Stimulated activated CD4-positive, alpha-beta T cell treated with anti-CD3 and anti-CD28 coated beads, Interleukin-15, amount 100 ng/mL, for 1 hour (primary cell): ENCODE measurements at places on chromosomes 5 and 9.

DNA sequence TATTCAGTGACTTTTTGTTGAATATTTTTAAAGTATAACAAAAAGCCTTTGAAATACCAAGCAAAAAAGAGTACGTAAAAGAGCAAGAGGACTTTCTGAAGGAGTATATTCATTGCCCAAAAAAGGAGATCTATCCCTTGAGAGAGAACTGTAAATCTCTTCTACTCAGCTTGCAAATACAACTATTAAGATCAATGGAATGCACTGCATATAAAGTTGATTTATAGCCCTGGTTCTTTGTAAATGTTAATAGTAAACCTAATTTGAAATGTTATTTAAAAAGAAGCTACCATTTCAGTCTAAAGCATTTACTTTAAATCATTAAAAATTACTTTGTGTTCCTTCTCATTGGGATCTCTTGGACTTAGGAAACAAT is 168.1 kb downstream of the PDE4D start:
- DNase-seq: no peak

- no peak for DNase-seq
Measured at GRCh38 chr5:936149-937144, 43.8 kb downstream of the TRIP13 start.

- DNase-seq: no peak
Measured at GRCh38 chr5:11595045-11595444, 309.2 kb downstream of the CTNND2 start.

GRCh38 chr5:132557478-132558172 is 848 bp downstream of the RAD50 start:
- DNase-seq: peak; percentile 11

GRCh38 chr9:132982458-132982857 is 4.0 kb downstream of the GFI1B start:
- no peak for DNase-seq

- DNase-seq: no peak
Measured at GRCh38 chr5:95768731-95769130, 37.6 kb downstream of the RHOBTB3 start.

DNA sequence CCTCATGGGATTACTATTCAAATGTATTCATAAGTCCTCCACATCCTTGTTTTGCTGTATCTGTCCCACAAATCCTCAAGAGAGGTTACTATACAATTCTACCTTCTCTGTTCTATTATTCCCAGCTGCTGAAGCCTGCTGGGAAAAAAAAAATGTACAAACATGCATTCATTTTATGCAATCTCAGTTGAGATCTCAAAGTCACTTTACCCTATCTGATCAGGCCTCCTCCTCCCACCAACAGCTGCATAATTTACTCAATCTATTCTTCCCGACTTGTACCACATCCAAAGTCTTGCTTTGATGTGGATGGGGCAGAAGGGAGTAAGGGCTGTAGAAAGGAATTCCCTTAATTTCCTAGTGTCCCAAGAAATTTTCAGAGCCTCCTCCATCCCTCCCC is 28.6 kb downstream of the PSIP1 start:
- DNase-seq: no peak

DNA sequence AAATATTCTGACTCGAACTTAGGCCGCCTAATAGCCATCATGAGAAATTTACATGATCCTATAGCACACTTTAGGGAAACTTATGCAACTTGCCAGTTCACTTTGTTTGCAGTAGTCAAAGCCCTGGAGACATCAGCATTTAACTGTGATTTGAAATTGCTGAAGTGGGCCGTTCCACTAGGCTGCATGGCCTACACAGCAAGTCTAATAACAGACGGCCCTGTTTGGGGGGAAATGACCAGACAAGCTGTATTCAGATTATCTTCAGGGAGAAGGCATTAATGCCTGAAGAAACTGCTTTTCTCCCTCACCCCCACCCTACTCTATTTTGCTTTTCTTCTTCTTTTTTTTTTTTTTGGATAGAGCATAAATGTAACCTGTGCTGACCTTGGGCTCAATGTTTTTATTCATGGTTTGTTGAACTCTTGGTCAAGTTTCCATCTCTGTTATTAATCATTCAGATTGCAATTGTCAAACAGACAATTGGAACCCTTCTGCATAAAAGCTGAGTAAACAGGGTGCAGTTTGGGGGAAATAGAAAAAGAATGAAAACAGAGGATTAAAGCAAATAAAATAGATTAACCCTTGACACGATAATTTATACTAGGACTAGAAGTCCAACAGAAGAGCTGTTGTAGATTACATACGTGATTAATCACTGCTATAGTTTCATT is 1928.2 kb upstream of the WWC1 start:
- DNase-seq: no peak

- no peak for DNase-seq
Measured at GRCh38 chr5:150442699-150443080, 6.8 kb downstream of the RPS14 start.

GRCh38 chr5:150295741-150296486 is 6.3 kb upstream of the CAMK2A start:
- no peak for DNase-seq

GRCh38 chr5:179558932-179559283 is 8.6 kb downstream of the RUFY1 start:
- no peak for DNase-seq

GRCh38 chr9:96719921-96720320 is 58.0 kb downstream of the ZNF510 start:
- DNase-seq: no peak

- no peak for DNase-seq
Measured at GRCh38 chr9:124210697-124211096, 47.1 kb upstream of the NEK6 start.

- no peak for DNase-seq
Measured at GRCh38 chr5:32710550-32711361, at the start of gene NPR3. TSS of gene NPR3 (plus strand) at chr5:32711321. CDS start at chr5:32711777, 456 bp downstream.

GRCh38 chr9:88289532-88289931 is 98.7 kb upstream of the SPIN1 start:
- DNase-seq: no peak

- no peak for DNase-seq
Measured at GRCh38 chr9:110847671-110848070, 179.1 kb downstream of the MUSK start.

DNA sequence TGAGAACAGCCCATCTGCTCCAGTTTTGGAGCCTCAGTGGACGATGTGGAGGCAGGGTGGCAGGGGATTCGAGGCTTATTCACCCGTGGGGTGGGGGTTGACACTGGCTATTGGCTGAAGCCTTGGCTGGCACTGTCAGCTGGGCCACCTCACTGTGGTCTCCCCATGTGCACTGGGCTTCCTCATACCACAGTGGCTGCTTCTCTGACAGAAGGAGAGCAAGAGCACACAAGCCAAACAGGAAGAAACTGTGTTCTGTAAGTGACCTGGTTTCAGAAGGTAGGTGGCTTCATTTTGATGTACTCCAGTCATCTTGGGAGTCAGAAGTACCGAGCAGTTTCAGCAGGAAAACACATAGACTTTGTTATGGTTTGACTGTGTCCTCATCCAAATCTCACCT is 24.7 kb upstream of the CTNND2 start:
- no peak for DNase-seq
